ENCODE measurements at places on chromosomes 3 and 15.

GRCh38 chr15:41116962-41117252 is 827 bp upstream of the INO80 start:
- no peak for DNase-seq

GRCh38 chr3:117524890-117525289 is 815.3 kb downstream of the TUSC7 start:
- DNase-seq, result no peak

DNA sequence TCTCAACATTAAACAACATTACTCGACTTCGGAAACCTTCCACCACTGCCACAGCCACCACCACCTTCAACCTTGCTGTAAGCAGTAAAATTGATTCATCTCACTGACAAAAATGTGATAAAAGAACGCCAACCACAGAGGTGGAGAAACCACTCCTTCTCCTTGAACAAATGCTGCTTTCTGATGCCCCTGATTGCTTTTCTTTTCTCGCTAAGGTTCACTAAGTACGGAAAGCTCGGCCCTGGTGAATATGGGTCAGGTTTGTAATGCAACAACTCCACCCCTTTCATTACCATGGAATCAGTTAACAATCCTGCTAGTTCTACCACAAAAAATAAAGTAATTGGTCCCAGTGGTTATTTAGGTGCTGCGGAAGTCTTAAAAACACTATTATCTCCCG is 44.9 kb downstream of the MEIS2 start:
- DNase-seq, result no peak

DNA sequence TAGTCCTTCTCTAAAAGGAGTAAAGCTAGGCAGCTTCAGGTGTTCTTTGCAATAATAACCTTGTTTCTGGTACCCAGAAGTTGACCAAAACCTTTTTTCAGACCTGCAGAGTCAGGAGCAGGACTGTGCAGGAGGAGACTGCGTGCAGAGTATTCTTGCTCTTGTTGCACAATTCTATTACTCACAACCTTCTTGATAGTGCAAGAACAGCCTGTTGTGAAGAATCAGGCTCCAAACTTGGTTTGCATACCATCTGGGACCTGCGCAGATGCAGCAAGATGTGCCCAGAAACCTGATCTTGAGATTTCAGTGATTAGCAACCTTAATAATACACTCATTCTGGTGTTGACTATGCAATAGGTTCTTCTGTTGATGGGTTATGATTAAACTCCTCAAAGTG is 111.9 kb downstream of the ATG7 start:
- DNase-seq, result no peak

GRCh38 chr3:171967932-171968678 is 71.3 kb upstream of the FNDC3B start:
- no peak for DNase-seq

GRCh38 chr15:29278436-29279105 is 8.9 kb upstream of the NSMCE3 start:
- DNase-seq, result no peak

GRCh38 chr3:27093771-27094170 is 275.4 kb downstream of the NEK10 start:
- no peak for DNase-seq

DNA sequence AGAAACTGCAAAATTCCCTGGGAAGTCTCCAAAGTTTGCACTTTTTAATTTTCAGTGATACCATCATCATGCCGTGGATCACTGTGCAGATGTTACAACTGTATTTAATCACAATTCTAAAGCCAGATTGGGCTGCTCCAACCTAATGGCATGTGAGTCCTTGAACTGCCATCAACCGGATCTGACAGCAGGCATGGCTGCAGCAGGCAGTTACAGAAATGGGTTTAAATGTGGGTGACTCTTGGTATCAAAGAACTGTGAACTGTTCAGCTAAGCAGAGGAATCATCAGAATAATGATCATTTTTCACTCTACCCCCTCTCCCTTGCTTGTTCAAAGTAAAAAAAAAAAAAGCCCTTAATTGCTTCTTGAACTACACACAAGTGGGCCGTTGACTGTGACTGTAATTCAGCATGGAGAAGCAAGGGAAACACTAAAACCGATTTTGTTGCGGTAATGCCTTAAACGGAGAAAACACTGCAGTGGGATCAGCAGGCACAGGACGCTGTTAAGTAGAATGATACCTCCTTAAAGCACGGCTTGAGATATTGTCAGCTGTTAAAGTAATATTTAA is 152.4 kb downstream of the RORA start:
- no peak for DNase-seq
